ENCODE measurements at places on chromosomes 16 and 17. TPM values are rescaled to one million over a fixed set of nuclear protein-coding genes. Genes with fewer than 3 reads are reported as not detected.

GRCh38 chr17:57605675-57606105, 139.4 kb downstream of the CCDC182 start:
- H3K4me3 ChIP-seq = no peak overlapping the region
- H3K27me3 ChIP-seq = no peaks in the 10 kb centered on the region
- H3K27ac ChIP-seq = peak overlapping the region; percentile 53
- no peak for DNase-seq

GRCh38 chr17:83009414-83010205, 69.8 kb upstream of the METRNL start:
- H3K4me1 ChIP-seq = no peaks in the 10 kb centered on the region
- no peak overlapping the region for H3K27ac ChIP-seq
- H3K27me3 ChIP-seq = no peaks in the 10 kb centered on the region
- H3K36me3 ChIP-seq = no peaks in the 10 kb centered on the region

Gene TEX19
- total RNA-seq = 0.39 TPM

Gene KRTAP1-5
- total RNA-seq = not detected

Gene IRX5
- total RNA-seq = 9.3 TPM

- no peaks in the 10 kb centered on the region for H3K4me1 ChIP-seq
- no peak overlapping the region for H3K27ac ChIP-seq
- DNase-seq = no peak
- no peak overlapping the region for H3K4me3 ChIP-seq
These were observed 162.0 kb downstream of the NTN1 start for GRCh38 chr17:9183306-9183705.

DNA sequence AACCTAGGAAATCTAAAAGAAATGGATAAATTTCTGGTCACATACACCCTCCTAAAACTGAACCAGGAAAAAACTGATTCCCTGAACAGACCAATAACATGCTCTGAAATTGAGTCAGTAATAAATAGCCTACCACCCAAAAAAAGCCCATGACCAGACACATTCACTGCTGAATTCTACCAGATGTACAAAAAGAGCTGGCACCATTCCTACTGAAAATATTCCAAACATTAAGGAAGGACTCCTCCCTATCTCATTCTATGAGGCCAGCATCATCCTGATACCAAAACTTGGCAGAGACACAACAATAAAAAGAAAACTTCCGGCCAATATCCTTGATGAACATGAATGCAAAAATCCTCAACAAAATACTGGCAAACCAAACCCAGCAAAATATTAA, 52.9 kb downstream of the TTC19 start:
- no peak overlapping the region for H3K27ac ChIP-seq
- no peaks in the 10 kb centered on the region for H3K4me1 ChIP-seq
- no peak for DNase-seq
- no peak overlapping the region for H3K4me3 ChIP-seq

GRCh38 chr16:85562093-85562786, 50.9 kb upstream of the GSE1 start:
- H3K27me3 ChIP-seq = no peaks in the 10 kb centered on the region
- DNase-seq = no peak
- no peaks in the 10 kb centered on the region for H3K36me3 ChIP-seq
- no peak overlapping the region for H3K4me3 ChIP-seq
- H3K27ac ChIP-seq = no peak overlapping the region

- no peaks in the 10 kb centered on the region for H3K27me3 ChIP-seq
- H3K27ac ChIP-seq = no peak overlapping the region
- no peaks in the 10 kb centered on the region for H3K36me3 ChIP-seq
- DNase-seq = peak; percentile 59
- H3K4me1 ChIP-seq = no peaks in the 10 kb centered on the region
These were observed 1032.2 kb downstream of the CDH11 start for GRCh38 chr16:64089697-64090096.

DNA sequence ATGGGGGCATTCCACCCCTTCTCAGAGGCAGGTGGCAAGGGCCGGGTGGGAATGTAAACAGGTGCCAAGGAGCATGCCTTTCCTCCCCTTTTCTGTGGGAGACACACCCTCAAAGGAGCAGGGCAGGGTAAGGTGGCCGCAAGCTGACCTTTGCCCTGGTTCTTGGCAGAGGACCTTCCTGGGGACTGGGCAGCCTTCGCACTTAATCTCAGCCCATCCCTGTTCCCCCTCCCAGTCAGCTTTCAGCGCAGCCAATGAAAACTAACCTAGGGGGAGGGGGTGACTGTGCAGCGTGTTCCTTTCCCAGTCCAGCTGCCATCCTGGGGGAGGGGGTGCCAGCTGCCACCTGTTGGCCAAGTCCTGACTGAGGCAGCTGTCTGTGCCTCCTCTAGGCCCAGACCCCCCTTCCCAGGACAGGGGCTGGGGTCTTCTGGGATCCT, 2.8 kb downstream of the TRAF4 start:
- peak overlapping the region; percentile 94 for H3K27ac ChIP-seq
- peaks cover 41% of the 10 kb centered on the region for H3K36me3 ChIP-seq
- peak overlapping the region; percentile 72 for H3K4me3 ChIP-seq
- H3K4me1 ChIP-seq = peaks cover 32% of the 10 kb centered on the region
- H3K27me3 ChIP-seq = no peaks in the 10 kb centered on the region

Gene HSD17B2
- total RNA-seq = 4.9 TPM

- H3K27me3 ChIP-seq = peaks cover 8% of the 10 kb centered on the region
- H3K27ac ChIP-seq = no peak overlapping the region
- no peak overlapping the region for H3K4me3 ChIP-seq
- DNase-seq = no peak
- no peaks in the 10 kb centered on the region for H3K36me3 ChIP-seq
- H3K4me1 ChIP-seq = no peaks in the 10 kb centered on the region
These were observed 16.6 kb upstream of the MLYCD start for GRCh38 chr16:83882163-83882885.

- H3K36me3 ChIP-seq = no peaks in the 10 kb centered on the region
- no peaks in the 10 kb centered on the region for H3K27me3 ChIP-seq
- DNase-seq = no peak
- no peak overlapping the region for H3K4me3 ChIP-seq
- no peaks in the 10 kb centered on the region for H3K4me1 ChIP-seq
These were observed 100.5 kb downstream of the VAT1L start for GRCh38 chr16:77888871-77889270.
